T-helper 2 cell treated with Interferon-gamma antibody and Interleukin-4, amounts not matched to agents 5 μg/mL and 100 μg/mL, for 36 hours (primary cell): ENCODE measurements at places on chromosomes 3 and 15.

DNA sequence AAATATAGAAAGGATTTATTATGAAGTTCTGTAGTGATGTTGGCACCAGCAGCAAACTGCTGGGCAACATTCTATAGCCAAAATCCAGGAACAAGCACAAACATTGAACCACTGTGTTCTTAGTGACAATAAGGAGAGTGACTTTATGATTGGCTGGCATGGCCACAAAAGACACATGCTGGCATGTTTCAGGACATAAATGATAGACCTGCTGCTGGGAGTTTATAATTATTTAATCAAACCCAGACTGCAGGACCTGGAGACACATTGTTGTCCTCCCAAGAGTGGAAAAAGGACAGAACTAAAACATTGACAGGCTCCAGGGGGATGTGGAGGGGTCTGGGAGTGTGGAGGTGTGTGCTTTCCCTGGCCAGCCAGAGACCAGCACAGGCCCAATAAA is 255.3 kb upstream of the LRTM1 start:
- no peak overlapping the region for H3K4me3 ChIP-seq
- H3K27ac ChIP-seq = no peak overlapping the region
- no peaks in the 10 kb centered on the region for H3K36me3 ChIP-seq
- H3K4me1 ChIP-seq = no peaks in the 10 kb centered on the region
- DNase-seq = no peak
- no peaks in the 10 kb centered on the region for H3K27me3 ChIP-seq

GRCh38 chr3:46693892-46694226 is 380 bp upstream of the ALS2CL start:
- H3K4me1 ChIP-seq = peaks cover 26% of the 10 kb centered on the region
- H3K27me3 ChIP-seq = peaks cover 23% of the 10 kb centered on the region
- H3K36me3 ChIP-seq = no peaks in the 10 kb centered on the region
- no peak overlapping the region for H3K4me3 ChIP-seq

- no peaks in the 10 kb centered on the region for H3K4me1 ChIP-seq
- no peak overlapping the region for H3K27ac ChIP-seq
- H3K36me3 ChIP-seq = no peaks in the 10 kb centered on the region
- H3K27me3 ChIP-seq = no peaks in the 10 kb centered on the region
- no peak overlapping the region for H3K4me3 ChIP-seq
Observed at GRCh38 chr3:118833075-118833474, 201.6 kb downstream of the IGSF11 start.

DNA sequence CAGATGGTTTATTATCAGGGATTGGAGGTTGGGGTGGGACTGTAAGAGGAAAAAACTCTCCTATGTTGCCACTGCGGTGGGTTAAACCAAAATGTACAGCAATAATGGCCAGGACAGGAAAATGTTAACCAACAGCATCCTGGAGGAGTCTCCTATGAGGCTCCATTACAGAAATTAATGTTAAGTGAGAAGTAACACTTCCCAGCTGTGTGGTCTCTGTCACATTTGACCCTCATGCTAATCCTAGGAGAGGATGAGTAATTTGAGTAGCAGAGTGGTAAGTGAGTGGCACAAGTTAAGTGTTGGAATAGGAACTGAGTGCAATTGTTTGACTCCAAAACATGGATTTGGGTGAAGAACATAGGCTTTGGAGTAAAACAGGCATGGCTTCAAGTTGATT is 39.0 kb downstream of the ARHGEF3 start:
- no peak overlapping the region for H3K4me3 ChIP-seq
- peaks cover 61% of the 10 kb centered on the region for H3K4me1 ChIP-seq
- peaks cover 64% of the 10 kb centered on the region for H3K36me3 ChIP-seq
- H3K27me3 ChIP-seq = no peaks in the 10 kb centered on the region
- no peak overlapping the region for H3K27ac ChIP-seq
- no peak for DNase-seq

DNA sequence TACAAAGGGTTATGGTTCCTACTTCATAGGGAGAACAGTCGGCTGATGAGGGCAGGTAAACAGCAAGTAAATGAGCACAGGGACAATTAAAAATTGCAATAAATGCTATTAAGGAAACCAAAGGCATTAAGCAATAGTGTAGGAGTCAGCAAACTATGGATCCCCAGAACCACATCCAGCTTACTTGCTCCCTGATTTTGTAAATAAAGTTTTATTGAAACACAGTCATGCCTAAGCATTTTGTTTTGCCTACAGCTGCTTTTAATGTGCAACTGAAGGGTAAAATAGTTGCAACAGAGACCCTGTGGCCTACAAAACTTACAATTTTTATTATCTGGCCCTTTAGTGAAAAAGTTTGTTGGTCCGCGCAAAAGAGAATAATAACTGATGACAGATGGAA is 351.2 kb upstream of the NR2F2 start:
- H3K4me1 ChIP-seq = no peaks in the 10 kb centered on the region
- peaks cover 2% of the 10 kb centered on the region for H3K27me3 ChIP-seq
- no peak overlapping the region for H3K4me3 ChIP-seq

GRCh38 chr3:140972833-140973232 is 31.2 kb downstream of the SLC25A36 start:
- peaks cover 23% of the 10 kb centered on the region for H3K36me3 ChIP-seq
- H3K27ac ChIP-seq = no peak overlapping the region
- H3K27me3 ChIP-seq = no peaks in the 10 kb centered on the region
- H3K4me1 ChIP-seq = peaks cover 20% of the 10 kb centered on the region
- no peak overlapping the region for H3K4me3 ChIP-seq

DNA sequence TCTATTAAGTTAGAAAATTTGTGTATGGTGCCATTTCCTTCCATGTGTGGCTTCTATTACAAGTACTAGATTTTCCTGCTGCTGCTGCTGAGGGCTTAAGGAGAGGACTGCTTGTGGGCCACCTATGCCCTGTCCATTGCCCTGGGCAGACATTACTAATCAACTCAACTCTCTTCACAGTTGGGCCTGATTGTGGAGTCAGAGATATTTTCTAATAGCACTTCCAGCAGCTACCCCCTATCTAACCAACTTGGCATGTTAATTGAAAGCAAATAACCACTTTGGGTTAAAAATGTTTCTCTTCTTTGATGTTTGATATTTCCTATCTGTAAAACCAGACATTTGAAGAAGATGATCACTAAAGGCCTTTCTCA is 242.0 kb downstream of the EDEM1 start:
- no peaks in the 10 kb centered on the region for H3K4me1 ChIP-seq
- H3K27ac ChIP-seq = no peak overlapping the region
- no peak overlapping the region for H3K4me3 ChIP-seq
- DNase-seq = no peak
- peaks cover 4% of the 10 kb centered on the region for H3K27me3 ChIP-seq
- H3K36me3 ChIP-seq = no peaks in the 10 kb centered on the region

GRCh38 chr3:117165601-117166051 is 456.0 kb downstream of the TUSC7 start:
- H3K4me1 ChIP-seq = no peaks in the 10 kb centered on the region
- no peaks in the 10 kb centered on the region for H3K36me3 ChIP-seq
- no peaks in the 10 kb centered on the region for H3K27me3 ChIP-seq
- no peak overlapping the region for H3K4me3 ChIP-seq
- DNase-seq = no peak
- no peak overlapping the region for H3K27ac ChIP-seq

GRCh38 chr15:57827021-57827420 is 120.5 kb downstream of the POLR2M start:
- DNase-seq = no peak
- H3K27ac ChIP-seq = no peak overlapping the region
- H3K36me3 ChIP-seq = no peaks in the 10 kb centered on the region
- H3K27me3 ChIP-seq = peaks cover 20% of the 10 kb centered on the region
- H3K4me1 ChIP-seq = peaks cover 17% of the 10 kb centered on the region

DNA sequence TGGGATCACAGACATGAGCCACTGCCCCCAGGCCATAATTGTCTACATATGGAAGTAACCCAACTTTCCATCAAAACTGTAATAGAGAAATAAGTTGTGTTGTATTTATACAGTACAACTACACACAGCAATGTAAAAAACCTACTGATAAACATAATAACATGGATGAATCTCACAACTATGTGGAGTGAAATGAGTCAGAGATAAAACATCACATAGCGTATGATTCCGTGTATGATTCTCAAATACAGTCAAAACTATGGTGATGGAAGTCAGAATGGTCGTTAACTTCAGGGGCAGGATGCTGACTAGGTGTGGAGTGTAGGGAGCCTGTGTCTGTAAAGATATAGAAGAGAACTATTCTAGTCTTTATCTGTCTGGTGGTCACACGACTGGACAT is 332.7 kb upstream of the SLCO3A1 start:
- H3K27ac ChIP-seq = no peak overlapping the region
- peaks cover 3% of the 10 kb centered on the region for H3K27me3 ChIP-seq
- H3K36me3 ChIP-seq = no peaks in the 10 kb centered on the region

DNA sequence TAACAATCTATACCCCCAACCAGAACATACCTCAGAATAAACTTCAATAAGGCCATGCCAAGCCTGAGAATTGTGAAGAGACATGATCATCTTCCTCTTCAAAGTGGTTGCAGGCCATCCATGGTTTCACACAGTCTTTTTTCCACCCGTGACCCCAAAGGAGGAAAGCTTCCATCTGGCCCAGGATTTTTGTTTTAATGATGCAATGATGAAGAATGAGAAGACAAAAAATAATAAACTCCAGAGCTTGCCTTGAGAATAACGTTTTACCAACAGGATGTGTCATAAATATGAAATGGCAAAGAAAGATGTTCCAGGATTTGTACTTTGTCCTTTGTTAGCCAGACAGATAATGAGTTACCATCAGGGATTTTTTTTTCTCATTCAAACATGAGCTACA is 201.9 kb downstream of the WNT5A start:
- H3K4me1 ChIP-seq = no peaks in the 10 kb centered on the region
- DNase-seq = no peak
- H3K27ac ChIP-seq = no peak overlapping the region
- no peaks in the 10 kb centered on the region for H3K27me3 ChIP-seq
- H3K36me3 ChIP-seq = no peaks in the 10 kb centered on the region

GRCh38 chr15:98692213-98692612 is 43.9 kb downstream of the IGF1R start:
- no peak overlapping the region for H3K4me3 ChIP-seq
- H3K36me3 ChIP-seq = no peaks in the 10 kb centered on the region
- no peak for DNase-seq

- H3K27ac ChIP-seq = no peak overlapping the region
Observed at GRCh38 chr15:94607176-94607654, 375.9 kb downstream of the MCTP2 start.

- DNase-seq = peak; percentile 48
- peaks cover 28% of the 10 kb centered on the region for H3K36me3 ChIP-seq
- H3K27me3 ChIP-seq = peaks cover 11% of the 10 kb centered on the region
- H3K4me1 ChIP-seq = peaks cover 6% of the 10 kb centered on the region
Observed at GRCh38 chr3:184371570-184372018, 6.4 kb downstream of the THPO start.

DNA sequence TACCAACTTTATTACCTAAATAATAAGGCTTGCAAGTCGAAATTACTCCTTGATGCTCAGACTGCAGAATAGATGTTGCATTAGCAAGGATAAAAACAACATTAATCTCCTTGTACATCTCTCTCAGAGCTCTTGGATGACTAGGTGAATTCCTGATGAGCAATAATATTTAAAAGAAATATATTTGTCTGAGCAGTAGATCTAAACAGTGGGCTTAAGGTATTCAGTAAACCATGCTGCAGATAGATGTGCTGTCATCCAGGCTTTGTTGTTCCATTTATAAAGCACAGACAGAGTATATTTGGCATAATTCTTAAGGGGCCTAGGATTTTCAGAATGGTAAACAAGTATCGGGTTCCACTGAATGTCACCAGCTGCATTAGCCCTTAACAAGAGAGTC is 257.1 kb downstream of the TUSC7 start:
- no peaks in the 10 kb centered on the region for H3K27me3 ChIP-seq
- no peaks in the 10 kb centered on the region for H3K4me1 ChIP-seq
- H3K4me3 ChIP-seq = no peak overlapping the region
- H3K27ac ChIP-seq = no peak overlapping the region
- H3K36me3 ChIP-seq = no peaks in the 10 kb centered on the region
- no peak for DNase-seq
